ENCODE measurements at places on chromosomes 5 and 9.

DNA sequence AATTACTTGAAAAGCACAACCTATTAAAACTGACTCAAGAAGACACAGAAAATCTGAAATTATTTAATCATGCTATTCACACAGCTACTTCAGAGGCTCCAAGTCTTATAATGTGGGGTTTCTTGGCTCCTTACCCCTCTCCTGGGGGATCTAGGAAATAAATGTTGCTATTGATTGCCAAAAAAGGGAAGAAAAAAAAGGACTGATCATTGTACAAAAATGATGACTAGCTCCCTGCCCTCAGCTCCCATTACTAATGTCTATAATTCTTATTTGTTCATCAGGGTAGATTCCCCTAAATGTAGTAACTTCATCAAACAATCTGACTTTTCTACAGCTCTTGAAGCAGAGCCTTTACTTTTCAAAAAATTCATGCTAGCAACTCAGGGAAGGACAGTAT is 3.3 kb upstream of the SMC5 start:
- no peak for DNase-seq

GRCh38 chr5:36444582-36445418 is 143.1 kb upstream of the RANBP3L start:
- no peak for DNase-seq

DNA sequence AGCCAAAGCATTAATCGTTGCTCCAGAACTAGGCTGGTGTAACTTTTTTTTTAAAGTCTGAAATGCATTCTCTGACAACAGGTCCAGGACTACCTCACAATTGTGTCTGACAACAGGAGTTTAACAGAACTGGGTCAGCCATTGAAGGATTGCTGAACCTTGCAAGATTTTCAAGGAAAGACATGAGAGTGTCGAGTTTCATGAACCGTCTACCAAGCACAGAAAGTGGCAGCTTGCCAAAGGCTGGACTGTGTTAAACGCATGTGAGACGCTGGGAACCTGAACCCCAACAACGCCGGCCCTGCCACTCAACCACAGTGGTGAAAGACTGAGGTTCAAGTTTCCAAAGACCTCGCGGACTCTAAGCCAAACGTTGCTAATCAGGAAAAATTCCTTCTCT is 79.1 kb downstream of the LHFPL2 start:
- no peak for DNase-seq

DNA sequence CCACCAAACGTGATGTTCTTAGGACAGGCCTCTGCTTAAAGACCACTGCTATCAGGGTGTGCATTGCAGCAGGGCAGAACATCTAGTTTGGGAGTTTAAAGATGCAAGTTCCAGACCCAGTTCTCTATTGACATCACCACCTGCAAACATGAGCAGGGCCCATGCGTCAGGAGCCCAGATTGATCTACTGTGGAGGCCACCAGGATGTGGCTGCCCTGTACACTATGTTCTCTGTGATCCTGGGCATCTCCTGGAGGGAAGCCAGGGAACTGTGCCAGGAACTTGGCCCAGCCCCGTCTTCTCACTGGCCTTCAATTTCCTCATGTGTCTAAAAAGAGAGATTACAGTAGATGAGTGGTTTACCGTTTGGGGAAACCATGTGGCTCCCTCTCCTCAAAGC is 87.1 kb downstream of the PDE6A start:
- DNase-seq = no peak

DNA sequence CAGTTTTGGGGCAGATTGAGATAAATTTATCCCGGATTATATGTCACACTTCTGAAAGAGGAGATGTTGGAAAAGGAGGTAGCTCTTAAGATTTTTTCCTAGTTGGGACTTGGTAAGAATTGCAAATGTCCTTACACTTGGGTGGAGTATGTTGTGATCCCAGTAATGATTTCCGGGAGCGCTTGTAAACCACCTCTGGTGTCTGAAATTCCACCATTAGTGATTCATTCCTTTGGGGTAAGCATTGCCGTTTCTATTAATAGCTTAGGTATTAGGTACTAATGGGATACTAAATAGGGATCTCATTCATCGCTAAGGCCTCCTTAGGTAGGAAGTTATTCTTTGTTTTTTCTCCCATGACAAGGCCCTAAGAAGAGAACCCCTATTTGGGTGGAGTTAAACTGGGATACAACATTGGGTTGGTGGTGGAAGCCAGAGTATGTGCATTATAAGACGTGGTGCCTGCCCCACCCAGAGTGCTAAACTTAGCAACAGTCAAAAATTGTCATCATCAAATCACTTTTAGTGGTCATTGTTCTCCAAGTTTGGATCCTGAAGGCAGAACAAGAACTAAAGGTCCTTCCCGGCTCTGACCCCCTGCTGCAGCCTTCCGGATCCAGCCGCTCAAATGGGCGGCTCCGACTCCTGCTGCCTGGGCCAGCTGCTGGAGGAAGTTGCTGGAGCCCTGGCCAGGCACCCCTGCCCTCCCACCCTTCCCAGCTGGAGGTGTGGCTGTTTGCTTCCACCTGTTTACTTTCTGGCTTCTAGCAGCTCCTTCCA is 31.7 kb upstream of the DAB2IP start:
- no peak for DNase-seq

GRCh38 chr5:1343931-1344901 is 683 bp downstream of the CLPTM1L start:
- DNase-seq = no peak

GRCh38 chr9:122875523-122875922 is 29.6 kb downstream of the RC3H2 start:
- DNase-seq = no peak

- no peak for DNase-seq
Observed at GRCh38 chr9:106878934-106879333, 16.0 kb downstream of the ZNF462 start.

DNA sequence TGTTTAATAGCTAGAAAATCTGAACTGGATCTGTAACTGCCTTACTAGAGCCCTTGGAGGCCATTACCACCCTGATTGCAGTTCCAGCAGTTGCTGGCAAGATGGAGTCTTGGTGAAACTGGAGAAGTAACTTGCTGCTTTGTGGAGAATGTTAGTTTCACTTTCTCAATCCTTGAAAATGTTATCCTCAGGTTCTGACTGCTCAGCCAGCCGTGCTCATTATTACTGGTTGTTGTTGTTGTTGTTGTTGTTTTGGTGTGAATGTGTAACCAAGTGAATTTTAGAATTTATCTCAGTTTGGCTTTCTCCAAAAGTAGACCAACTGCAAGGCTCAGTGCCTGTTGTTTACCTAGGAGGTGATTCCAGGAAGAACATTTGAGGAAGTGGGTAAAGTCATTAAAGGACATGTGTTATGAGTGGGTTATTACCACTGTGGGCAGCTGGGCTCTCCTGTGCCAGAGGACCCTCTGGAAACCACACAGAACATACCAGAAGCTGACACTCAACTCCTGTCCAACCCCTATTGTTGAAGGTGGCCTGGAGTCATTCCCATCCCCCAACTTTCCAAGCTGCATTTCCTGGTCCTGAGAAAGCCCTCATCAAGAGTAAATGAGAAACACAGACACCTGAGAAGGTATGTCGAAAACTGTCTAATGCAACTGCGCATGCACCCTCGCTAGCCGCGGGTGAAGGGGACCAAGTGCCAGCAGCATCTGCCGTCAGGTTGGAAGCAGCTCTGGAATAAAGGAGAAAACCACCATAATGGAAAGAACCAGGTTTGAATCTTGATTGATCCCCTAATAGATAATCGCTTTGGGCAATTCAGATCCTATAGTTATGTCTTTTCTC is 111.6 kb downstream of the CMYA5 start:
- no peak for DNase-seq

- DNase-seq = no peak
Observed at GRCh38 chr5:14178091-14178490, 34.9 kb downstream of the TRIO start.

DNA sequence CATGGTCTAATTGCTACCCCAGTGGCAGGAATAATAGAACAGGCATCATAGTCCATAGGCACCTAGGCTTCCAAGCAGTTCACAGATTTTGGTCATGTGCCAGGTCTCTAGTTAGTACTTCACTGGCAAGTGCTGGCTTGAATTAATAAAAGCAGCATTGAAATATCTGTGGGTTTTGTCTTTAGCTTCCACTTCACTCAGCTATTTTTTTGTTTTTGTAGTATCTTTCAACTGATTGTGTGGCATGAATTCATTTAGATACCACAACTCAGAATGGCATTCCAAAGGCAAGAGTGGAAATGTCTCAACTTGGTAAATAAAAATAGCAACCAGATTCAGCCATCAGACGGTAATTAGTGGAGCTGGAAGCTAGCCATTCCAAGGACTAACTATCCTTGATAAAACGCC is 27.9 kb upstream of the ITGA2 start:
- no peak for DNase-seq

DNA sequence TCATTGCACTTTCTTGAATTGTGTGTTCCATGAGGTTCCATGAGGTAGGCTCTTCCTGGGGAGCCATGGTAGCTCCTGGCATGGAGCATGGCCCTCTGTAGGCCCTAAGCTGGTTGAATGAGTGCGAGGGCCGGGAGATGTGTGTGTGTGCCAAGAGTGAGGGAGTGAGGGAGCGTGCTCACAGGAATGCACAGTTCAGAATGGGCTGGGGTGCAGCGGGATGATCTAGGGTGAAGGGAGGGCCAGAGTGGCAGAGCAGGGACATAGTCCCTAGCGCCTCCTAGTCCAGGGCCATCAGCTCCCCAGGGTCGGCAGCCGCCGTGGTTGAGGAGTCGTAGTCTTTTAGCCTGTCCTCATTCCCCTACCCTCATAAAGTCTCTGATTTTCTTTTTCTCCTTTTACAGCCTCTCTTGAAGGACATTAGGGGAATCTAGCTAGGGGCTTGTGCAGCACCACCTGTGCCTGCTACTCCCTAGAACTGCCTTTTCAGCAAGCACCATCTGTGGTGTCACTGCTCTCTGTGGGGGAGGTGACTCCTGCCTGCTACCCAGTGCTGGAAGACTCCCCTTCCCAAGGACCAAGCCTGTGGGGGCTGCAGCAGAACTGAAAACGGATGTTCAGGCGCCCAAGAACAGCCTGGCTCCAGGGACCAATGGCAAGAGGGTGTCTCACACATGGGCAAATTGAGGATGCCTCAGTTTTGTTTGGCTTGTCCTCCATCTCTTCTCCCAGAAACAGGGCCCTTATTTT is 65.3 kb upstream of the PPARGC1B start:
- no peak for DNase-seq

DNA sequence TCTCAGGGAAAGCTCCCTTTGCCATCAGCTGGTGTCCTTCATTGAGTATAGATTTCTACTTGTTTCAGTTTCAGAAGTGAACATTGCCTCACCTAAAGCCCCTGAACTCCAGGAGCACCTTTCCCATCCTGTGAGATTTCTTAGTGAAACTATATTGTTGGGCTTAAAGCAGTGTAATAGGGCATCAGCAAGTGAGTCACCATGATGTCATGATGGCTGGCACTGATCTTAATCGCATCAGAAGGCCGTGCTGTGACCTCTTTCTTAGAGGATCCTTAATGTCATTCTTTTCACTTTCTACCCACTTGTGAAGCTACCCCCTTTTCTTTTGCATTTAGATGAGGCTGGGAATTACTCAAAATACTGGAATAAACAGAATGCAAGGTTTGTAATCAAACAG is 401.3 kb downstream of the MTRR start:
- DNase-seq = no peak

GRCh38 chr5:59673438-59674058 is 220.0 kb downstream of the PDE4D start:
- DNase-seq = no peak

- DNase-seq = no peak
Observed at GRCh38 chr5:122163121-122164069, 34.0 kb downstream of the ZNF474 start.

GRCh38 chr5:53169933-53170332 is 60.4 kb upstream of the MOCS2 start:
- DNase-seq = no peak

DNA sequence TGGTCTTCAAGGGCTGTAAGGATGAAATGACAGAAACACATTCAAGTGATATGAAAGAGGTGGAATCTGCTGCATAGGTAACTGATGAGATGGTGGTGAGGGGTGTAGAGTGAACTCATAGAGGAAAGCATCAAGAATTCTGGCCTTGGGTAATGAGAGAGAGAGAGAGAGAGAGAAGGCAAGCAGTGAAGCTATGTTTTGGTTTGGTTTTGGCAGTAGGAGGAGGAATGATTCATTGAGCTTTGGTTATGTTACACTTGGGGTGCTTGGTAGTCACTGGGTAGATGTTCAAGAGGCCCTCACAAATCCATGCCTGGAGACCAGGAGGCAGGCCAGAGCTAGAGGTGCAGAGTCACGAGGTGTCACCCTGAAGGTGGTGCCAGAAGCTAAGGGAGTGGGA is 89.5 kb downstream of the EGFLAM start:
- no peak for DNase-seq

- DNase-seq = no peak
Observed at GRCh38 chr9:100287186-100287585, 65.6 kb downstream of the TEX10 start.

DNA sequence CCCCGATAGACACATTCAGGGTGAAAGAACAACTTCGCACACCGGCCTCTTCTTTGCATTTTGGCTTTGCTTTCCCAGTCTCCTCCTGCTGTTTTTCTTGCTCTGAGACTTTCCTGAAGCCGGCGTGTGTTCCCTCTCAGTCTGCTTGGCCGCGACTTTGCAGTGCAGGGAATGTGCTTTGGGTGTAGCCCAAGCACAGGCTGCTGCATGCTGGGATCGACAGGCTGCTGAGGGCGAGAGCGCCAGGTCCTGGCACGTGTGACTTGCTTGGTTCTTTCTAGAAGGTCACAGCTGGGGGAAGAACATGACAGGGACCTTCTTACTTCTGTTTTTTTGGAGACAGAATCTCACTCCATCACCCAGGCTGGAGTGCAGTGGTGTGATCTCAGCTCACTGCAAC is 40.6 kb downstream of the TENT4A start:
- no peak for DNase-seq

DNA sequence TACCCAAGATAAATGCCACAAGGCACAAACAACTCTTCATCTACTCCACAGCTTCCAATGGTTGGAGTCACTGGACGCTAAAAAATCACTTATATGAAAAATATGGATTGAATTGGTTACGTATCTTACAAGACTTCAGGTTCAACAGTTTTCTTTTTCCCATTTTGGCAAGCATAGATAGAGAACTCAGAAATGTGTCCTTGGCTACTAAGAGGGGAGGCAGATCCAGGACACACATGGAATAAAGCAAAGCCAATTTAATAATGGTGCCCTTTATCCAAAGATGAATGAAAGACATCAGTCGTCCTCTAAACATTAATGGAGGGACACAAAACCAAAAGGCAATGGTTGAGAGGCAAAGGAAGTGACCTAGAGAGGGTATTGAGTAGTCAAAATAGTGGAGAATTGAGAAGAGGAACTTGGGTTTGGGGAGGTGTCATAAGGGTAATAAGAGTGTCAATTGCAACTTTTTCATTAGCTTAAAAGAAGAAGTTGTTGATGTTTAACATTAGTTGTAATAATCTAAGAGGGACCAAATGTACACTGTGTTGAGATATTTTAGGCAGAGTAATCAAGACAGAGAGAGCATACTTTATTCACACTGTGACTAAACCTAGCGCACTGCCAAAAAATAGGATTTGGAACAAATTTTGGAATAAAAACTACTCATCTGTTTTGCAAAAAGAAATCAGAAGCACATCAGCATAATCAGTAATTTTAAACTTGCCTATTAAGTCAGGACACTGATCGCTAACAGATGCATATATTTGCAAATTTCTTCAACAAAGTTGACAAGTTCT is 308.2 kb downstream of the ARL15 start:
- DNase-seq = no peak

Measured in stimulated activated naive CD4-positive, alpha-beta T cell treated with Interleukin-2 at 50 U/mL for 16 hours (primary cell).